ENCODE measurements at places on chromosomes 7 and 10.

GRCh38 chr10:130717083-130717482 is 580.9 kb downstream of the GLRX3 start:
- no peak for DNase-seq

DNA sequence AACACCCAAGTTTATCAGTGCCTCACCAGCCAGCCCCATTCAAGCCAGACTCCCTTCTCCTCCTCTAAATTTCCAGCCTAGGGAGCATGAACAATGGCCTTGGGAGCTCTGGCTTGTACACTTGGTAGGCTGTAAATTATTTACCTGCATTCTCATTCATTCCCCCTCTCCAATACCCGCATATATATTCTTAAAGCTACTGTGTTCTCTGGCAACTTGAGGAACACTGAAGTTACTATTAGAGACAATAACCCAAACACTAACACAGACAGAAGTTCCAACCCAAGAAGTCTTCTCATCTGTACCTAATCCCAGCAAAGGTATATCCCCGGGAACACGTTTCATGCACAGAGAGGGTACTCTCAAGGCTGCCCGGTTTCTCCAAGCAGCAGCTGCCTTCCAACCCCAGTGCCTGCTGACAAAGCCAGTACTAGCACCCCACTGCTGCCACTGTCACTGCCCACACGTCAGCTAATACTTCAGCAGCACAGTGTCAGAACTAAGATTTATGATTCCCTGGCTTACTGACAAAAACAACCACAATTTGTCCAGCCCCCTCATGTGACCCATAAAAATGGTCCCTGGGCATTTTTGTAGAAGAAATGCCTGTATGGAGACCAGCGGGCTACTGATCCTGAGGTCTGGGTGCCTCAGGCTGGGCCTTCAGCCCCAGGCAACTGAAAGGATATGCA is 3.1 kb downstream of the WDR91 start:
- no peak for DNase-seq

GRCh38 chr7:101985903-101986734 is 168.7 kb downstream of the CUX1 start:
- DNase-seq = no peak

DNA sequence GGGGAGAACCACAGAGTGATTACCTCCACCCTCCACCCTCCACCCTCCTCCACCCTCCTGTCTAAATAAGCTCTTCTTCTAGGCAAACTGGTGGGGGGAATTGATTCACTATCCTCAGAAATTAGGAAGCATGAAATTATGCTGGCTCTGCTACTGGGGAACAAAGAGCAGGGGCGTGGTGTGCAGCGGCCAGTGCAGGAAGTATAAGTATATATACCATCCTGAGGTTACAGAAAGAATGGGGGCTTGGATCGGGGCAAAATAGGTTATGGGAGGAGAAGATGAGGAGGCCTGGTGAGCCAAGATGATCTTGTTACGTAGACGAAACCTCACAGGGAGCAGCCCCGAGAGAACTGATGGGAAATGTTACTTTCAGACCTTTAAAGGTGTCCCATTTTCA is 49.1 kb downstream of the SYPL1 start:
- DNase-seq = no peak

GRCh38 chr10:114928818-114929217 is 9.2 kb upstream of the TRUB1 start:
- DNase-seq = no peak

GRCh38 chr10:11208908-11209829 is 191.5 kb downstream of the CELF2 start:
- DNase-seq = no peak

- DNase-seq = no peak
These were observed 3.4 kb downstream of the STAM start for GRCh38 chr10:17647326-17647725.

Data from NCI-H526 treated with DMSO at 0.1 percent for 48 hours (cell line).